WTC11 (cell line): ENCODE measurements at places on chromosomes 3 and 15. TPM values are rescaled to one million over a fixed set of nuclear protein-coding genes. Genes with fewer than 3 reads are reported as not detected.

GRCh38 chr3:52213901-52214300 is 11.5 kb downstream of the TLR9 start:
- no peak for DNase-seq

DNA sequence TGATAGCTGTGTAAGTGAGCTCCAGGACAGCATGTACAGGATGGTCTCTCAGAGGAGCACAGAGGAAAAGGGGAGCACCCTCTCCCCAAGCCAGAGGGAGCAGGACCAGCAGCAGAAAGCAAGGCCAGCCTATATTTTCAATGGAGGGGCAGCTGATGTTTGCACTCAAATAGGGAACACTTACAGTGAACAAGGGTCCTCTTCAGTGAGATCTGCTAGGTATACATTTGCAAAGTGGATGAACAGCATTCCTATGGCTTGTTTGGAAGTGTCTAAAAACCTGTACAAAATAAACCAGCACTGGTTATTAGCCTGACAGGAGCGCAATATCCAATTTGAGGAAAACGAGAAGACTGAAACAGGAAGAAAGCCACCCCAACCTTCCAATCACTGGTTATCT is 17.6 kb upstream of the MUSTN1 start:
- no peak for DNase-seq

GRCh38 chr3:158313338-158313927 is 203.5 kb downstream of the RSRC1 start:
- no peak for DNase-seq

GOLIM4 gene
- 23.9 to 30.0 TPM (median 23.9 TPM) in 3 replicates for total RNA-seq

DNA sequence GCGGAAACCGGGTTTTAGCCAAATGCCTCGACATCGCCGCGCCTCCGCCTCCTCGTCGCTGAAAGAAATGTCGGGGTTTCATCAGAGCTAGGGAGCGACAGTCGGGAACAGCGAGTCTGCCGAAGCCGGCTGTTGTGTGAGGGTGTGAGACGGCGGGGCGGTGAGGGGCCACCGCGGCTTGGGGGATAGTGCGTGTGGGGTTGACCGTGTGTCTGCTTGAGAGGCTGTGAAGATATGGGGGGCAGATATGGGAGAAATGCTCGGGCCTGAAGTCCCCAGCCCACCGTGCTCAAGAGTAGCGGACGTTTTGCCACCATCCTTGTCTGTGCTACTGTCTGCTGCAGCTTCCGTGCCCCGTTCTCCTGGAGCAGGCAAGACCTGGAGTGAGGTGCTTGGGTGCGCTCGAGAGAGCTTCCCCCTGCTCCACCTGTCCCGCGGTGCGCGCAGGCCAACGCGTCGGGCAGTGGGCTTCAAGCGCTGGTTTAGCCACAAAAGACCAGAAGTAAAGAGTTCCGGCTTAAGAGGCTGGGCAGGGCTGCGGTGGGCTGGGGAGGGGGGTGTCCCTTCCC is 716 bp upstream of the ISLR2 start:
- DNase-seq, result peak; percentile 56

DNA sequence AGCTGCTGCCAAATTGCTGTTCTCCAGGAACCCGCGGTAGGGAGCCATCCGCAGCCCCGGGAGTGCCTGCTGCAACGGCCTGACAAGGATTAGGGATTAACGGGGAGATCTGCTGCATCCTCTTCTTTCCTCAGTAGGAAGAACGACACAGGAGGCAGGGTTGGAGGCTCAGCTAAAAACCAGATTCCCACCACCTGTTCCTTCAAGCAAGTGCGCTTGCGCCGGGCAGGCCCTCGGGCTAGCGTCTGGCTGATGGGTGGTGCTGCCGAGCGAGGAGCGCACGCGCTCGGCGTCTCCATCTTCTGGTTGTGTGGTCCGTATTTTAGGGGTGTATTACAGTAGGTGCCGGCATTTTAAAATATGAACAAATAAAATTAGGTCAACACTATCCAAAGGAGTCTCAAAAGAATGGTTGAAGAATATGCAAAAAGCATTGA is 25.4 kb upstream of the SLC25A26 start:
- peak; percentile 73 for DNase-seq

SPINK8 gene
- not detected in 3 replicates for total RNA-seq

DNA sequence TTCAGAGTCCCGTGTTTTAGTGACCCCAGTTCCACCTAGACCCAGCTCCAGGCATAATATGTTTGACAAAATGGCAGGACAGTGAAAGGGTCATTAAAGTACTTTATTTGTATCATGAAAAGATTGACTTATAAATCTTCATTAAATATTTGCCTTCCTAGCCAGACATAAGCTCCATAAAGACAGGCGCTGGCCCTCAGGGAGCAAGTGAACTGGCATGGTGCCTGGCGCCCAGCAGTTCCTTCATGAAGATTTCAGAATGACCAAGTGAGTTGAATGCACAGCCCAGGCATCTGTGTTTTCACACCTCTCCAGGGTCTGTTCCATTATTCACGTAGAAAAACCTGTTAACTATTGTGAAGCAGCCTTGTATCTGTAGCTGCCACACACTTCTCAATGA is 166.2 kb downstream of the GAP43 start:
- DNase-seq, result no peak

- DNase-seq, result no peak
These were observed 42.6 kb downstream of the ARIH1 start for GRCh38 chr15:72516777-72517176.

DNA sequence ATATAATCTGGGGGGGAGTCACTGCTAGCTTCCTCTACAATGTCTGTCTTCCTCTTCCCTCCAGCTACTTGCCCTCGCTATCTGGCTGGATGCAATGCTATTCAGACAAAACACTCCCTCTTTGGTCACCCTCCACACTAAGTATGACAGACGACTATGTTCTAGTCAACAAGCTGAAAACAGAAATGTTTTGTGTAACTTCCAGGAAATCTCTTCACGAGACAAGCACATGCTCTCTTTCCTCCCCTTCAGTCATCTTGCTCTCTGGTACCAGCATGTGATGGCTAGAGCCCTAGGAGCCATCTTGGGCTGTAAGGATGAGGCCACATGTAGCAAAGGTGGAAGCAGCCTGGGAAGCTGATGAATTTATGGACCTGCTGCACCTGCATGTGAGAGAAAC is 151.3 kb downstream of the ARRDC4 start:
- DNase-seq, result no peak

SAMD7 gene
- total RNA-seq, result not detected in 3 replicates

- no peak for DNase-seq
These were observed 23.7 kb downstream of the ALPK3 start for GRCh38 chr15:84840741-84841429.

DNA sequence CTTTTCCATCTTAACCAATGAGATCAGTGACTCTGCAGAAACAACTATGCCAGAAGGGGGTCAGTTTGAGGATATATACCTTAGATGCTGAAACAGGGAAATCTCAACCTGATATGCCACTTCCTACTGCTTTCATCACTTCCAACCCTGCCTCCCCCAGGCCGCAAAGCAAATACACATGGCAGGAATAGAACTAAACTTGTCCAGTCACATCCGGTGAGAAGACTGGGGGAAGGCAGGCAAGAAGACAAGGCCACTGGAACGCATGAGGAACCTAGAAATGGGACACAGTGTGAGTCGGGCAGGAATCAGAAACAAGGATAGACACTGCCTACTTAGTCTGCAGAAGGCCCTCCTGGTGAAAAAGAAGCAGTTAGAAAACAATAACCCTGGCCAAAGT is 90.6 kb downstream of the MYO5A start:
- DNase-seq, result no peak

- no peak for DNase-seq
These were observed 875.1 kb downstream of the NSUN3 start for GRCh38 chr3:94937980-94938379.

GAP43 gene
- total RNA-seq, result 16.8 to 19.9 TPM (median 17.2 TPM) in 3 replicates

P2RY12 gene
- total RNA-seq, result not detected in 3 replicates

DNA sequence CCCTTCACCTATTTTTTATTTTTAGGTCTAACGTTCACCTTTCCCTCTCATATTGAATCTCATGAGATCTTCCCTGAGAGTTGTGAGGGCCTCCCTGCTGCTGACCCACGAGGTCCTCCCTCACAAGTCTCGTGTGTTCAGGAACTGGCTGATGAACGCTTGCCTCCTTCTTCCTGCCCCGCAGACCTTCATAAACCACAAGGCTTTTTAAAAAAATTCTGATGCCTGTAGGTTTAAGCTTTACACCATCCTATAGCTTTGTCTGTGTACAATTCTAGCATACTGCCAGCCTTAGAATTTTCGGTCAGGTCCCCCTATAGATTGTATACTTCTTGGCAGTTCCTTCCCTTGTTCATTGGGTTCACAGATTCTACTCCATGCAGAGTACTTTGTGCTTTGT is 50.5 kb downstream of the CHST2 start:
- DNase-seq, result no peak

- no peak for DNase-seq
These were observed at the start of gene HRG for GRCh38 chr3:186665625-186666188. HRG (plus strand) TSS chr3:186666014; CDS start chr3:186666032, 18 bp downstream.

DNA sequence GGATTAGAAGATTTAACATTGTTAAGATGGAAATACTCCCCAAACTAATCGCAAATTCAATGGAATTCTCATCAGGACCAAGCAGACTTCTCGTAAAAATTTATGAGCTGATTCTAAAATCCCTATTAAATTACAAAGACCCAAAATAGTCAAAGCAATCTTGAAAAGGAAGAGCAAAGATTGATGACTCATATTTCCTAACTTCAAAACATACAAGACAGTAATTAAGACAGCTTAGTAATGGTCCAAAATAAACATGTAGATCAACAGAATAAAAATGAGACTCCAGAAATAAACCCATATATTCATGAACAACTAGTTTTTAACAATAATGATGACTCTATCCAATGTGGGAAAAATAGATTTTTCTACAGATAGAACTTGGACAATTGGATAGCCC is 148.7 kb downstream of the SI start:
- DNase-seq, result no peak

- no peak for DNase-seq
These were observed 15.8 kb downstream of the SOX2 start for GRCh38 chr3:181727341-181728032.

SLC2A2 gene
- total RNA-seq, result 0.16 TPM in 1 of 3 replicates, not detected in the others

MCF2L2 gene
- 7.3 to 9.0 TPM (median 7.5 TPM) in 3 replicates for total RNA-seq

GRCh38 chr15:99507504-99508310 is 58.1 kb upstream of the MEF2A start:
- no peak for DNase-seq

GRCh38 chr15:92111751-92112150 is 258.2 kb downstream of the SLCO3A1 start:
- no peak for DNase-seq

TM6SF1 gene
- 0.48 to 0.79 TPM (median 0.60 TPM) in 3 replicates for total RNA-seq

GNAT1 gene
- total RNA-seq, result 0.13 to 0.39 TPM (median 0.14 TPM) in 3 replicates

DNA sequence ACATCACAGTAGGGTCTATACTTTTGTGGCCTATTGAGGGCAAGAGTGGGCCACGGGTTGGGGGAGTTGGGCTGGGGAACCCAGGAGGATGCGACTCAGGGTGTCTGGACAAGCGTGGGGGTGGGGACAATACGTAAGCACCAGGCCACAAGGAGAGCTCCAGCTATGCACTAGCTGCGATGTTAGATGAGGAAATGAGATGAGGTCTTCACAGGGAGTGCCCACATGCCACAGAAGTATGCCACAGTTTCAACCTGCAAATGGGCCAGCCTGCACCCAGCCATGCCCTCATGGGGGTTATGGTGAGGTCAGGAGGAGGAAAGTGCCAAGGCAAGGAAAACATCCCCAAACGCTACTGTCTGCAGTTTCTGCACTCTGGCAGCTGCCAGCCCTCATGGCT is 30.5 kb downstream of the CACNA2D2 start:
- no peak for DNase-seq

RAF1 gene
- 85.0 to 101 TPM (median 86.1 TPM) in 3 replicates for total RNA-seq

GRCh38 chr15:88243895-88244787 is 12.4 kb downstream of the NTRK3 start:
- DNase-seq, result peak; percentile 37

PPP4R2 gene
- total RNA-seq, result 70.3 to 80.4 TPM (median 78.1 TPM) in 3 replicates

DNA sequence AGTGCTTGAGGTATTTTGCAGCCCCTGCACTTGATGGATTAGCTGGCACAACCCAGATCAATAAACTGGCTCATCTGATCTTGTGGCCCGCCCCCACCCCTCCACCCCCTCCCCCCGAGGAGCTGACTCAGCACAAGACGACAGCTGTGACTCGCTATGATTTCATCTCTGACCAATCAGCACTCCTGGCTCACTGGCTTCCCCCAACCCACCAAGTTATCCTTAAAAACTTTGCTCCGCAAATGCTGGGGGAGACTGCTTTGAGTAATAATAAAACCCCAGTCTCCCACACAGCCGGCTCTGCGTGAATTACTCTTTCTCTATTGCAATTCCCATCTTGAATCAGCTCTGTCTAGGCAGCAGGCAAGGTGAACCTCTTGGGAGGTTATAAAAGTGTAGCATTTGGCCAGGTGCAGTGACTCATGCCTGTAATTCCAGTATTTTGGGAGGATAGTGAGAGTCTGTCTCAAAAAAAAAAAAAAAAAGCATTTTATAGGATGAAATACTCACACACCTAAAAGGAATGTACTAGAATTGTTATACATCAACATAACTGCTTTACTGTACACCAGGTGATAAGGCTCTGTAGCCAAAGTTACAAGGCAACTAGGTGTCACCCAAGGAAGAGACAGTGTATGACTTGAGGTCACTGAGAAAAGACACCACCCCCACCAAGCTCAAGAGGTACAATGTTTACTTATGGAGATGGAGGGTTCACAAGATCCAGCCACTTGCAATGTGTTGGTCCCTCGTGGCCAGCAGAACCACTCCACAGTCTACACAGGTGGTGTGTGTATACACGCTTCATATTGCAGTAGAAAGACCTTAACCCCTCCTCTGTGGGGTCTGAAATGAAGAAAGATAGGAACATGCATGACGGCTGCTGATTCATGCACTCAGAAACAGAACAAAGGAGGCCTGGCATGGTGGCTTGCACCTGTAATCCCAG is 8.6 kb downstream of the ZNF445 start:
- peak; percentile 16 for DNase-seq

GRCh38 chr3:86914670-86915069 is 76.3 kb downstream of the VGLL3 start:
- no peak for DNase-seq

DNA sequence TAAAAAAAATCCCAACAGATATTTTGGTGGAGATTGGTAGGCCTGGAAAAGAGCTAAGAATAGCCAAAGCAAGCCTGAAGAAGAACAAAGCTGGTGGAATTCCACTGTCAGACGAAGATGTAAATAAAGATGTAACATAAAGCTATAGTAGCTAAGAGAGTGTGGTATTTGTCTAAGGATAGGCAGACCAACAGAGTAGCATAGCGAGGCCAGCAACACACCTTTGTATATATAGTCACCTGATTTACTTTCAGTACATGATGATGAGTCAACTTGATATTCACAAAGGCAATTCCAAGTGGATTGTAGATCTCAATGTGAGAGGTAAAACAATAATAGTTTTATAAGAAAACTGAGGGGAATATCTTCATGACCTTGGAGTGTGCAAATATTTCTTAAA is 53.6 kb upstream of the SYN2 start:
- no peak for DNase-seq

B3GNT5 gene
- total RNA-seq, result 6.8 to 7.7 TPM (median 7.3 TPM) in 3 replicates

FBXL2 gene
- 2.6 to 2.9 TPM (median 2.8 TPM) in 3 replicates for total RNA-seq

SLC9C1 gene
- total RNA-seq, result 1.4 to 3.5 TPM (median 2.5 TPM) in 3 replicates

DNA sequence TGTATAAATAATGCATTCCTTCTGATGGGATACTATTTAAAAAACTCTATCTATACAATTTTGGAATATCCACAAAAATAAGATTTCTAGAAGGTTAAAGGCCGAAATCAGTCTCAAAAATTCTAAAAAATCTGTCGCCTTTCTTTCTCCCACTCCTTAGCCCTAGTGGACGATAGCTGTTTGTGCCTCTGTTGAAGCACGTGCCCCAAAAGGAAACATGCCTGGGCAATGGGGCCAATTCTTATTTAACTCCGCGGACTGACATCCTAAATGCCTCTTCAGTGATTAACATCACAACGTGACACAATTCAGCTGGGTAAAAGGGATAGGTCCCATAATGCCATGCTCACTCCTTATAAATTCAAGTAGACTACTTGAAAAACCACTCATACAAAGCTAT is 65.1 kb downstream of the GAP43 start:
- DNase-seq, result no peak

BNIP2 gene
- total RNA-seq, result 33.0 to 40.3 TPM (median 35.3 TPM) in 3 replicates

PARL gene
- total RNA-seq, result 71.3 to 93.5 TPM (median 74.3 TPM) in 3 replicates
